ENCODE measurements at places on chromosomes 4 and X.

DNA sequence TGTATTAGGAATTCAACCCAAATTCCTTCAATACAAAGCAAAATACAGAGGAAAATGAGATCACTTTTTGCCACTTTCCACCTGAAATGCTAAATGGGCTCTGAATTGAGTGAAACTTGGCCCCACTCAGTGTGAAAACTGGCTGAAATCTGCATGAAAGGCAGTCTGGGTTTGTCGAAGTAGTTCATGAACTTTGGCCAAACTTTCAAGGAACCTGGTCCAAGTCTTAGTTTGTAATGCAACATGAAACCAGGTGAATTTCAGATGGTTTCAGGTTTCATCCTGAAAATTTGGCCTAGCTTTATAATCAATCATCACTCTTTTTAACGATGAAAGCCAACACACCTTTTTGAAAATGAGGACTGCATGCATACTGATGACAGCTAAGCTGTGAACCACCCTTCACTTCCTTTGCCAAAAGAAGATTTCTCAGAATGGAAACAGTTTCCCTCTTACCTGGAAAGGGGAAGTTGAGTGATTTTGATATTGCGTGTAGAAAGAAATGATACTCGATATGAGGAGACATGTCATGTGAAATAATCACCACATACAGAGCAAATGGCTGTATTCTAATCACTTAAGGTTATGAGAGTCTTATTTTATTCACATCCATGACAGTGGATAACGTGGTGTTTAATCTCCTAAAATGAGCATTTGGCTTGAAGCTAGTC, 209.9 kb upstream of the ETNPPL start:
- no peak for DNase-seq

- no peak for DNase-seq
Observed at GRCh38 chrX:112784692-112785091, 55.9 kb downstream of the AMOT start.

DNA sequence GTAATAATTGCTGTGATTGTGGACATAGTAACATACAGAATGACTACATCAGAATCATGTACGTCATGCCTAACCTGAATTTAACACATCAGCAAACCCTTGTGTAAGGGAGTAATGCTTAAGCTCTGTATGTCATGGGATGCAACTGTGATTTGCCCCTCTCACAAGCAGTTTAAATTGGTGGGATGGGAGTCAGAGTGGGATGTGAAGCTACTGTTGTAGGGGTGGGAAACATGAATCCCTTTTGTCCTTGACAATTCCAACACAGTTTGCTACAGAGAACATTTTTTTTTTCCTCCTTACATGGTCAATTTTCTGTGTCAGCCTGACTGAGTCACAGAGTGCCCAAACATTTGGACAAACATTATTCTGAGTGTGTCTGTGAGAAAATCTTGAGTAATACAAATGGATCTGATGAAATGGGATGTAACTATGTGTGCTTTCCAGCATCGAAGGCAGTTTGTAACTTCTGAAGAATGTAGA, 392.8 kb downstream of the GPM6A start:
- no peak for DNase-seq

DNA sequence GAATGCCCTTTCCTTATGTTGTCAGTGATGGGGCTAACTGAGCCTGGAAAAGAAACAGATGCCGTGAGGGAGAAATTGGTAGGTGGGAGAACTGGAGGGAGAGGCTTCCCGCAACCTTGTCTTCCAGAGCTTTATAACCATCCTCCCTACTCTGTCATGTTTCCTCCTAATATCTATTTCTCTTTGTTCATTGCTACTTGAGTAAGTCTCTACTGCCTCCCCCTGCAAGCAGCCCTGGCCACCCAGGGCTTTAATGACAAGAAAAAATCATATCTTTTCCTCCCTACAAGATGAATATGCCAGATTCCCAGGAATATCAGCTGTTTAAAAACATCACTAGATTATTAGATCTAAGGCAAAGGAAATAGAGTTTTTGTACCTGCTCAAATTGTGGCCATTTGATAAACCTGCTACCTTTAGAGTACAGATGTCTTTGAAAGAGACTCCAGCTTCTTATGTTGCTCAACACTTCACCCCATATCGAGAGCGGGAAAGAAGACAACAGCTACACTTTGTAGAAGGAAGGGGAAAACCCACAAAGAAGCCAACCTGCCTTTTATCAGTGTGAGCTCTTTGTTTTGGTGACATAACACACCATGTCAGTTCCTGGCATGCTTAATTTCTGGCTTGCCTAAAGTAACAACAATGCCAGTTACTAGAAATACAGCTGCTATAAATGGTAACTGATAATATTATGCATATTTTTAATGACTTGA, 186.6 kb upstream of the LEF1 start:
- no peak for DNase-seq

DNA sequence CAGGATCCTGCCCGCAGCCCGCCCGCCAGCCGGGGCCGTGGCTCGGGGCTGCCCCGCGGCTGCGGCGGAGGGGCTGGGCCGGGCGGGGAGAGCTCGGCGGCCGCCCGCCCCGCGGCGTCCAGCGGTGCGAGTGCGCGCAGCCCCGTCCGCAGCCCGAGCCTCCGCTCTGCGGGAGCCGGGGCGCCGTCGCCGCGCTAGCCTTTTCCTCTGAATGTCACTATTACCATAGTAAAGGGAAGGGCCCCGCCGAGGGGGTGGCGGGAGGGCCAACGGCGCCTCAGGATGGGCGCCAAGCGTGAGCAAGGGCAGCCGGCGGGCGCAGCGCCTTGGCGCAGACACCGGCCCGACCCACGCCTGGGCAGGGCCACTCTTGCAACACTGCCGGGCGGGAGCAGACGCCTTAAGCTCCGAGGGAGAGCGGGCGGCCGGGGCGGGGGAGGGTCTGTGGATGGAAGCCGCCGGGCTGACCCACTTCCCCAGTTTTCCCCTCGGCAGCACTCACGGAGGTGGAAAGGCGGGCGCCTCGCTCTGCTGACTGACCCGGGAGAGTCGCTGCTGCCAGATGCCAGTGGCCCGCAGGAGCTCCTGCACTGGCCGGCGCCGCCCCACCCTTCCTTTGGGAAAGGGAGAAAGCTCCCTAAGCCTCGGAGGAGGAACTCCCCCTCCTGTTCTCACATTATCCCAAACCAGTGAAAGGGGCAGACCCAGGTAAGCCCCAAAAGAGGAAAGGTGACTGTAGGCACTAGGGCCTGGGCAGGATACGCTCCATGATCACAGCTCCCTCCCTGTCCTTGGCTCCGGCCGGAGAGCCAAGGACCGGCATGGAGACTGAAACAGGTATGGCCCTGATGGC, 329.4 kb downstream of the HNRNPD start:
- peak; percentile 63 for DNase-seq

- DNase-seq: no peak
Observed at GRCh38 chr4:132383571-132384199, 765.4 kb upstream of the PCDH10 start.

- DNase-seq: no peak
Observed at GRCh38 chr4:109315818-109316217, 13.4 kb upstream of the COL25A1 start.

DNA sequence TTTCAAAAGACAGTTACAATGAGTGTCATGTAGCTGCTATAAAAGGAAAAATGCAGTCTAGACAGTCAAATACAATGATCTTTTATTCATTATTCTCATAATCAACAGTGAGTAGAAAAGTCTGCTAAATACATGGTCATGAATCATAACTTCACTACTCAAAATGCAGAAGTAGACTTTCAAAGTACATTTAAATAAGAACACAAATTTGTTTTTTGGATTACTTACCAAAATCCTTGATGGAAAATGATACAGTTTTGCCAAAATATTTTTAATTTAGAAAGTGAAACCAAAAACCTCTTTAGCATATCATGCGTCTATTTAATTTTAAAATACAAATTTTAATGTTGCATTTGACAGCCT, 4.9 kb downstream of the ACSL4 start:
- DNase-seq: no peak

DNA sequence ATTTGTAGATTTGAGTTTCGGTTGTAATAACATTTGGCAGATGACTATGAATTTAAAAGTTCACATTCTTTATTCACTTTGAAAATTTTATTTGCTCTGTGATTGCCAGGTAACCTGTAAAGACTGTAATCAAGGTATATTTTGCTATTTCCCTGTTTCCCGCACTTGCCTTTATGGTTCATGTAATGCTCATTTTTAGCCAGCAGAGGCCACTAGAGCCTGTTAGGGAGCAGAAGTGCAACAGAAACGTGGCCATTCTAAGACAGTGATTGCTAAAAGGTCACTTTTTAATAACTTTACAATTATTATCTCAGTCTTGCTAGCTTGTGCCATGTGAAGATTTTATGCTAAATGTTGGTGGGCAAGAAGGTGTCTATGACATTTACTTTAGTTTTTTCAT, 12.4 kb downstream of the YIPF6 start:
- no peak for DNase-seq

- DNase-seq: no peak
Observed at GRCh38 chr4:116361790-116362189, 723.6 kb downstream of the TRAM1L1 start.

GRCh38 chr4:187124331-187124730, 400.7 kb upstream of the FAT1 start:
- no peak for DNase-seq

DNA sequence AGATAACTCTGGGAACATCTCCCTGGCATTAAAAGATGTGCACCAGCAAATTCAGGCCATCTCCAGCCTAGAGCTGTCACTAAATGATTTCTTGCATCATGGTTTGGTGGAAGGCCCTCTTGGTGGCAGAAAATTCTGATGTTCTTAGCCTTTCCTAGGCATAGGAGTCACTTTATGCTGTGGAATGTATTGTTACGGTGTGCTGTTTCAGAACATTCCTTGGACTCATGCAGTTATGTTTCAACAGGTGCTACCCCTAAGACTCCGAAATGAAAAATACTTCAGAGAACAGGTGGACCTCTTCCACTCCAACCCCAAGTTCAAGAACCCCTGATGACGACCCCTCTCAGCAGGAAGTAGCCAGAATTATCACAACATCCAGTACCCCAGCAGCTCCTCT, 20.3 kb upstream of the PAPSS1 start:
- no peak for DNase-seq

GRCh38 chr4:184792950-184793555, 32.7 kb downstream of the ACSL1 start:
- no peak for DNase-seq

DNA sequence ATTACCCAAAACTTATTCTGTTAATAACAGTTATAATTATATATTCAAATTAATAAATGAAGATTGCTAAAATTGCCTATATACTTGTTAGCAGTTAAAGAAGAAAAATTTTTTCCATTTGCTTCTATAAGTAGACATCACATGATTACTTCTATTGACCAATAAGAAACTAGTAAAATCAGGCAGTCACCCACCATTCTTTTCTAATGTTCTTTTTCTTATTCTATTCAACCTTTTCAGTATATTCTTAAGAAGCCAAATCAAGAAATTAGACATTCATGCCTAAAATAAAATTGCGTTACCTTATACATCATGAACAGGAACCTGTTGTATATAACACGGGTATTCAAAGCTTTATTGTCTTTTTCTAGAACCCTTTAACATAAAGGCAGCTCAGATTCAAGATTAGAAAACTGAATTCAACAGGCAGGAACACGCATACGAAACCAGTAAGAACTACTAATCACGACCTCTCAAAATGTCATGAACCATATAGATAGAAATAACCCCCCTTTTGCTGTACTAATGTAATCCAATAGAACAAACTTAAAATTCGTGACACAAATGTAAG, 568.1 kb upstream of the DIPK2B start:
- DNase-seq: no peak

GRCh38 chrX:64205735-64206501, 410 bp upstream of the AMER1 start:
- DNase-seq: peak; percentile 86

DNA sequence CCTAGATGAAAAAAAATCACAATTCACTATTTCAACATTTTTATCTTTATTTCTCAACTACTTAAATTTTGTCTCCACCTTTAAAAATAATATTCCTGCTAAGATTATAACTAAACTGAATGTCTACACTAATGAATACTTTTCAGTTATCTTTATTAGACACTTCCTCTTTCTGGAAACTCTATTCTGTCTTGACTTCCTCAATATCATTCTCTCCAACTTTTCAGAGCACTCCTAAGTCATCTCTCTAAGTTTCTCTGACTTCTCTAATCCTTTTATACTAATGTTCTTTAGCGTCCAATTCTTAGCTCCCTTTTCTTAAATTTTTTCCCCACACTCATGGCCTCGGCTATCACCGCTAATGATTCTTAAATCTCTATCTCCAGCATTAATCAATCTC, 374.2 kb downstream of the FBXO8 start:
- no peak for DNase-seq

- no peak for DNase-seq
Observed at GRCh38 chrX:131764216-131764615, 220.3 kb downstream of the OR13H1 start.

GRCh38 chrX:51802917-51803688, 59.9 kb downstream of the GSPT2 start:
- peak; percentile 22 for DNase-seq

DNA sequence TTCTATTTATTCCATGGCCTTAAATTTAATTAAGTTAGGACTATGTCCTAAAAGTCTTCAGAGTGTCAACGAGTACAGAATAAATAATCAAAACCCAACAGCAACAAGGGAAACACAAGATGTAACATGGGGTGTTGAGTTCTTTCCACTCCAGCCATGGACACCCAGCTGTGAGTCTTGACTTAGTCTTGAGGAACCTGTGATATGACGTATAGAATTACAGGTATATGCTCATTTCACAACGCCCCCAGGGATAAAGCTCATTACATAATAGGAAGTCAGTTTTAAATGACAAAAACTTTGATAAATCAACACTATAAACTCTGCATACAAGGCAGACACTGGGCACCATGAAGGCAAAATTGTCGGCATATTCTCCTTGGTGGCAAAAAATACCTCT, 200.0 kb upstream of the CASK start:
- DNase-seq: no peak

GRCh38 chrX:68672581-68673318, 25.3 kb downstream of the STARD8 start:
- no peak for DNase-seq

GRCh38 chrX:30627818-30628652, 25.2 kb upstream of the GK start:
- DNase-seq: no peak

GRCh38 chrX:11386001-11386523, 92.8 kb downstream of the AMELX start:
- no peak for DNase-seq

- DNase-seq: peak; percentile 41
Observed at GRCh38 chr4:104860238-104861123, 286.2 kb upstream of the TET2 start.

GRCh38 chr4:188941524-188942119, 802.4 kb downstream of the TRIML1 start:
- DNase-seq: no peak

DNA sequence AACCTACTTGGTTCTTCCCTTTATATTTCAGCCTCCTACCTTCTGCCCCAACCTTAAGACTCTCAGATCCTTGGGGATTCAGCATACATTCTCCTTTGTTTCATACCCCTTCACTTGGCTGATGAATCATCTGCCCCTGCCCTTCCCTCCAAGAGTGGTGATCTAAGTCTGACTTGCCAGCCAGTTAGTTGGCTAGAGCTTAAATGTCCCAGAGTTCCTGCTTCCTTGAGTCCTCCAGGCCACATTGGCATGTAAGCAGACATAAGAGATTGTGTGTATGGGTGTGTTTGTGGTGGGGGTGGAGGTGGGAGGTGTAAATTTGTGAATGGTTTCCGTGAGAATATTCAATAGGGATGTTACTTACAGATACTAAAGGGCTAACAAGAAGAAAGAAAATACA, 3.7 kb upstream of the TEX13D start:
- DNase-seq: no peak

Data from progenitor cell of endocrine pancreas (in vitro differentiated cells).